GM12891 (cell line): ENCODE measurements at places on chromosomes 16 and 17.

DNA sequence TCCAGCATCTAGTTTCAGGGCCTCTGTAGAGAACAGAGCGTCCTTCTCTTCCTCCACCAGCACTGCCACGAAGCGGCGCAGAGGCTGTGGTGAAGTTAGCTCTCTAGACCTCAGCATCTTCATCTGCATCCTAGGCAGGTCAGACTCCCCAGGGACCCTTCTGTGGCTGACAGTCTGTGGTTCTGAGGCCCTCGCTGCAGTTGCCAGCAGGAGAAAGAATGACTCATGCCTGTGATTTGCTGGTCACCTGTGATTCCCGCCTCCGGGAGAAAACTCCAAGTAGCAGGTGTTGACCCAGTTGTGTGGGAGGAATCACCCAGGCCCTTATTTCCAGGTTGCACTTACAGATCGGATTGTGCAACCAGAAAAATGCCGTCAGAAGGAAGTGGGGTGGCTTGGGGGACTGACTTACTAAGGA, 117.3 kb upstream of the CACNG5 start:
- no peak for DNase-seq

DNA sequence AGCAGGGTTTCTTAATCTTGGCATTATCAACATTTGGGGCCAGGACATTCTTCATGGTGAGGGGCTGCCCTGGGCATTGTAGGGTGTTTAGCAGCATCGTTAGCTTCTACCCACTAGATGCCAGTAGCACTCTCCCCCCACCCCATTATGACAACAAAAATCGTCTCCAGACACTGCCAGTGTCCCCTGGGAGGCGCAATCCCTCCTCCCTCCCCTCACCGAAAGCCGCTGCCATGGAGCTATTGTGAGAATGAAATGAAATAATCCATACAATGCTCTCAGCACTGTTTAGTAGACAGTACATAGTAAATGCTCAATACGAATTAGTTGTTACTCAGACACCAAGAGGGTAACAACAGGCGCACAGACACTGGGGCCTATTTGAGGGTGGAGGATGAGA, 502.9 kb downstream of the NPIPA7 start:
- no peak for DNase-seq

- DNase-seq, result no peak
Observed at GRCh38 chr16:85605912-85606841, 6.9 kb upstream of the GSE1 start.

- DNase-seq, result no peak
Observed at GRCh38 chr17:42354956-42355843, 33.0 kb downstream of the STAT3 start.

DNA sequence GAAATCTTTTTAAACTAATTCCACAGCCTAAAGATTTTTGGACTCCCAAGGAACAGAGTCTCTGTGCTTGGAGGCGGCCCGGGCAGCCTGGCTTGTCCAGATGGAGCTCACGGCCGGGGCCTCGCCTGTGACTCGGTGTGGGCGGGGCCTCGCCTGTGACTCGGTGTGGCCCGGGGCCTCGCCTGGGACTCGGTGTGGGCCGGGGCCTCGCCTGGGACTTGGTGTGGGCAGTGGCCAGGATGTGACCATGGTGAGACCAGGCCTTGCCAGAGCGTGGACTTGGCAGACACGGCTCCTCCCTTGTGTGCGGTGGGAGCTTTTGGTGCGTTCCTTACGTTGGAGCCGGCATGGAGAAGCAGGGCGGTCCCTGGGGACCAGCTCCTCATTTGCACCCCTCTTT, 92.3 kb downstream of the METRNL start:
- no peak for DNase-seq
